Heart left ventricle (tissue), 16 donors: ENCODE measurements at places on chromosomes 1 and 21. TPM values are rescaled to one million over a fixed set of nuclear protein-coding genes. Genes with fewer than 3 reads are reported as not detected.

ILDR2 gene
- total RNA-seq = 6.3 TPM

XCL1 gene
- 0.14 TPM for total RNA-seq

PLA2G2F gene
- total RNA-seq = not detected

CLCA1 gene
- total RNA-seq = not detected

SYT6 gene
- not detected for total RNA-seq

IFNLR1 gene
- total RNA-seq = 3.3 TPM

KCNH1 gene
- total RNA-seq = not detected

TBX15 gene
- total RNA-seq = 0.88 TPM

RORC gene
- total RNA-seq = 13.7 TPM

ARHGAP30 gene
- 11.6 TPM for total RNA-seq

- no peak for DNase-seq
Observed at GRCh38 chr21:23890652-23891051, 1716.6 kb downstream of the MRPL39 start.

- no peak for DNase-seq
Observed at GRCh38 chr1:34263406-34263805, 86.7 kb downstream of the C1orf94 start.

- DNase-seq = no peak
Observed at GRCh38 chr1:172456344-172456769, 12.5 kb upstream of the PIGC start.

GRCh38 chr1:205237526-205238484 lies 10.1 kb downstream of the TMCC2 start:
- DNase-seq = no peak

GRCh38 chr1:208219659-208220282 lies 24.4 kb downstream of the PLXNA2 start:
- DNase-seq = peak; percentile 87

DNA sequence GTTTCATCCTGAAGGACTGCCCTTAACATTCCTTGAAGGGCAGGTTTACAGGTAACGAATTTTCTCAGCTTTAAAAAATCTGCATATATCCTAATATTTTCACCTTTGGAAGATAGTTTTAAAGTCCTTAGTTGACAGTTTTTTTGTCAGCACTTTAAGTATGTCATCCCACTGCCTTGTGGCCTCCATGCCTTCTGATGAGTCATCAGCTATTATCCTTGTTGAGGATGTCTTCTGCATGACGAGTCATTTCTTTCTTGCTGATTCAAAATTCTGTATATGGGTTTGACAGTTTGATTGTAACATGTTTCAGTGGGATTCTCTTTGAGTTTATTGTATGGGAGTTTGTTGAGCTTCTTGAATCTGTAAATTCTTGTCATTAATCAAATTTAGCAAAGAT lies 500.6 kb downstream of the DISC1 start:
- DNase-seq = no peak

- no peak for DNase-seq
Observed at GRCh38 chr1:175481126-175482070, 262.0 kb downstream of the TNR start.

GRCh38 chr1:178579562-178579961 lies 66.7 kb downstream of the TEX35 start:
- DNase-seq = no peak

GRCh38 chr1:168279253-168279652 lies 1.4 kb upstream of the TBX19 start:
- no peak for DNase-seq

GRCh38 chr1:226870401-226871279 lies at the start of gene PSEN2:
Gene PSEN2 (plus strand): TSS chr1:226870616. CDS start chr1:226881908, 11,292 bp downstream.
- peak; percentile 84 for DNase-seq

- DNase-seq = no peak
Observed at GRCh38 chr1:186834399-186834958, 5.7 kb downstream of the PLA2G4A start.

- DNase-seq = no peak
Observed at GRCh38 chr1:230158415-230159291, 91.6 kb downstream of the GALNT2 start.

GRCh38 chr1:185017338-185017737 lies 28.0 kb upstream of the RNF2 start:
- no peak for DNase-seq

- no peak for DNase-seq
Observed at GRCh38 chr1:100700586-100700985, 19.0 kb upstream of the VCAM1 start.

DNA sequence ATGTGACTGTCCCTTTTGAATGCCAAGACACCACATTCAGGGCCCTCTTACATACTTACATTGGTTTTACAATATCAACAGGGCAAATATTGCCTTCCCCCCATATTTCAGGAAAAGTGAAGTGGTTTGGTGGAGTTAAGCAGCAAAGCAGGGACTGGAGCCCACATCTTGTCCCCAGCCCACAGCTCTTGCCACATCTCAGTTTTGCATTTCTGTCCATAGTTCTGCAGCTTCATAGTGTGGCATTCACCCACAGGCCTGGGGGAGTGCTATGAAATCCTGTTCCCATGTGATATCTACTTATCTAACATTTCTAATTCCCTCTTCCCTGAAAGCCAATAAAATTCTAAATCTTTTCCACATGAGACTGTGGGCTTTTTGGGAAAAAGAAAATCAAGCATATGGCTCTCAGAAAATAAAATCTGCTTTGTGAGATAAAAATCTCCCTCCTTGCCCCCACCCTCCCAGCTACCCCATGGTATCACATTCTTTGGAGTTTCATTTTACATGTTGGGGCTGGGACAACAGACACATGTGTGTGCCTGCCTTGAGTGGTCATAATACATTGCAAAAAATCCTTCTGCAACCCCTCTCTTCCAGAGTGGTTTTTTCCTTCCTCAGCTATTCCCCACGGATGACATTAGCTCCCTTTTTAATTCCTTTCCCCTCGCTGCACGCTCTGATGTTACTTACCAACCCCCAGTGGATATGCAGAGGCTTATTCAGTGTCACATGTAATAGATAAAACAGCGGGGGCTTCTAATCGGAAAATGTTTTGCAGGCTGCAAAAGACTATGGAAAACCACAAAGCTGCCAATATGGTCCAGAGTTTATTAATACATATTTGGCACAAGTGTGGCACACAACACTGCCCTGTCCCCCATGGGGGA lies 20.5 kb upstream of the CD2 start:
- DNase-seq = no peak
